ENCODE measurements at places on chromosomes 5 and 9.
A peak's percentile ranks its signal among the peaks of the same experiment; 100 is the strongest.

- no peak for DNase-seq
These were observed 982.1 kb downstream of the DTWD2 start for GRCh38 chr5:118006219-118006618.

GRCh38 chr9:137271696-137272076 lies 5.8 kb upstream of the TOR4A start:
- DNase-seq, result peak; percentile 70

DNA sequence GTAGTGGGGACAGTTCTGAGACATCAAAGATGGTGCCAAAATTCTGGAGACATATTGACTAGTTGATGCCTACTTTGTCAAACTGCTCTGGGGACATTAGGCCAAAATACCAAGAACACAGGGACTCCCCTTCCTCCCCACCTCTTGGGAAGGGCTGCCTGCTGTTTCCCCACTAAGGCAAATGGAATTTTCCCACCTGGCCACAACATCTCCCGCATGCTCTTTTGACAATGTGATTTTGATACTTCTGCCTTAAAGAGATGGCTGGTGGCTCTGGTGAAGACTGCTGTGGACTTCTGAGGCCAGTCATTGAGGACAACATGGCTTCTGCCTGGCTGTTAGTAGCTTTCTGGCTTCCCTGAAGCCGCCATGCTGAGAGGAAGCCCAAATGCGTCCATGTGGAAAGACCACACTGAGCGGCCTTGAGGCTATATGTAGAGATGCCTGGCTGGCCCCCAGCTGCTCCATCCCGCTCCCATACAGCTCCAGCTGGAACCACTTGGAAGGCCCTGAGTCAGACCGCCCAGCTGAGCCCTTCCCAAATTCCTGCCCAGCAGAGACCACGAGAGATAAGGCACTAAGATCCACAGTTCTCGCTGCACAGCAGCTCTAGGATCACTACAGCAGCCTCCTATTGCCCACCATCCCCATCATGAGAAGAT lies 226.7 kb downstream of the SYK start:
- DNase-seq, result no peak

- no peak for DNase-seq
These were observed 280.4 kb upstream of the PTGER4 start for GRCh38 chr5:40399349-40399748.

DNA sequence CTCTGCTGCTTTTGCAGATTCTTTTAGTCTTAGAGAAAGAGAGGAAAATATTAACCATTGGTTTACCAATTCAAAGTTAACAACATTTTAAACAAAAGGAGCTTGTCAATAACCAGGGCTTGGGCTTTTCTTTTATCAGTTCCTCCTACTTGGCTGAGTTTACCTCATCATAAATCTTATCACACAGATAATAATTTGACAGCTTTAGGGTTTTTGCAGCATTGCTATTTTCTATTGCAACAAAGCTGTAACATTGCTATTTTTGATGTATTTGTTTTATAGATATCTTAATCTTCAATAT lies 9.8 kb upstream of the ABL1 start:
- DNase-seq, result no peak
